A549 treated with GW870086 at 1 μM for 4 hours (cell line): ENCODE measurements at places on chromosomes 6 and 20. TPM values are rescaled to one million over a fixed set of nuclear protein-coding genes. Genes with fewer than 3 reads are reported as not detected.

GRIK2 gene
- 0.13 to 0.47 TPM (median 0.39 TPM) in 5 replicates for total RNA-seq

KIF3B gene
- 22.6 to 27.4 TPM (median 26.1 TPM) in 5 replicates for total RNA-seq

POPDC3 gene
- 24.7 to 28.3 TPM (median 27.1 TPM) in 5 replicates for total RNA-seq

NRM gene
- 20.5 to 30.6 TPM (median 26.1 TPM) in 5 replicates for total RNA-seq

TNNC2 gene
- total RNA-seq: 0.28 TPM in 2 of 5 replicates, not detected in the others

INSM1 gene
- not detected in 5 replicates for total RNA-seq

CTAGE9 gene
- not detected in 5 replicates for total RNA-seq

FAM162B gene
- total RNA-seq: not detected in 5 replicates

CRYBG1 gene
- 0.55 to 0.93 TPM (median 0.71 TPM) in 5 replicates for total RNA-seq

NPEPL1 gene
- total RNA-seq: 26.0 to 35.8 TPM (median 34.8 TPM) in 5 replicates

POM121L2 gene
- not detected in 5 replicates for total RNA-seq

PTK6 gene
- total RNA-seq: 2.5 to 3.1 TPM (median 2.9 TPM) in 5 replicates

TSBP1 gene
- total RNA-seq: not detected in 5 replicates

ECI2 gene
- 43.0 to 57.4 TPM (median 52.2 TPM) in 5 replicates for total RNA-seq

ECT2L gene
- not detected in 5 replicates for total RNA-seq

COL19A1 gene
- total RNA-seq: not detected in 5 replicates

DPPA5 gene
- total RNA-seq: not detected in 5 replicates

HEY2 gene
- total RNA-seq: 0.06 to 0.07 TPM (median 0.06 TPM) in 3 of 5 replicates, not detected in the others

PSMB8 gene
- 18.2 to 24.9 TPM (median 19.5 TPM) in 5 replicates for total RNA-seq

CNKSR3 gene
- total RNA-seq: 6.3 to 9.3 TPM (median 7.8 TPM) in 5 replicates

MAVS gene
- total RNA-seq: 17.4 to 24.6 TPM (median 23.0 TPM) in 5 replicates

HLA-DQA2 gene
- total RNA-seq: not detected in 5 replicates

RING1 gene
- total RNA-seq: 19.3 to 26.3 TPM (median 23.1 TPM) in 5 replicates

FAXC gene
- total RNA-seq: 6.1 to 7.4 TPM (median 6.8 TPM) in 5 replicates

METTL24 gene
- not detected in 5 replicates for total RNA-seq

MICB gene
- total RNA-seq: 6.2 to 8.4 TPM (median 7.1 TPM) in 5 replicates

PBOV1 gene
- total RNA-seq: not detected in 5 replicates

TRIM31 gene
- total RNA-seq: 0.33 to 1.4 TPM (median 0.83 TPM) in 5 replicates

IL17A gene
- not detected in 5 replicates for total RNA-seq

RFX6 gene
- total RNA-seq: not detected in 5 replicates

FAM184A gene
- total RNA-seq: not detected in 5 replicates

GSTA1 gene
- total RNA-seq: not detected in 5 replicates

PRSS16 gene
- 2.5 to 3.5 TPM (median 3.0 TPM) in 5 replicates for total RNA-seq

KCNK15 gene
- total RNA-seq: 0.32 to 0.75 TPM (median 0.60 TPM) in 5 replicates

TRPC4AP gene
- 57.0 to 62.5 TPM (median 60.6 TPM) in 5 replicates for total RNA-seq

RHAG gene
- 0.06 to 0.15 TPM (median 0.09 TPM) in 3 of 5 replicates, not detected in the others for total RNA-seq

CD109 gene
- total RNA-seq: 36.3 to 70.4 TPM (median 59.2 TPM) in 5 replicates

LHFPL5 gene
- 0.06 to 0.17 TPM (median 0.10 TPM) in 3 of 5 replicates, not detected in the others for total RNA-seq

DEFB112 gene
- total RNA-seq: not detected in 5 replicates

GJA1 gene
- total RNA-seq: 47.2 to 78.9 TPM (median 69.8 TPM) in 5 replicates

THEMIS gene
- total RNA-seq: not detected in 5 replicates

MUC21 gene
- not detected in 5 replicates for total RNA-seq

SYCP2 gene
- total RNA-seq: 0.27 to 0.53 TPM (median 0.33 TPM) in 5 replicates

KCNB1 gene
- 0.41 to 4.3 TPM (median 1.0 TPM) in 5 replicates for total RNA-seq

KCNQ2 gene
- 0.58 to 0.93 TPM (median 0.67 TPM) in 5 replicates for total RNA-seq

SLC17A5 gene
- 12.0 to 14.0 TPM (median 13.4 TPM) in 5 replicates for total RNA-seq

SLC26A8 gene
- not detected in 5 replicates for total RNA-seq

GRM4 gene
- 0.08 to 0.29 TPM (median 0.10 TPM) in 5 replicates for total RNA-seq
